ENCODE measurements at places on chromosomes 16 and 17.

GRCh38 chr16:47965439-47965838 lies 190.4 kb downstream of the ABCC12 start:
- DNase-seq, result no peak

DNA sequence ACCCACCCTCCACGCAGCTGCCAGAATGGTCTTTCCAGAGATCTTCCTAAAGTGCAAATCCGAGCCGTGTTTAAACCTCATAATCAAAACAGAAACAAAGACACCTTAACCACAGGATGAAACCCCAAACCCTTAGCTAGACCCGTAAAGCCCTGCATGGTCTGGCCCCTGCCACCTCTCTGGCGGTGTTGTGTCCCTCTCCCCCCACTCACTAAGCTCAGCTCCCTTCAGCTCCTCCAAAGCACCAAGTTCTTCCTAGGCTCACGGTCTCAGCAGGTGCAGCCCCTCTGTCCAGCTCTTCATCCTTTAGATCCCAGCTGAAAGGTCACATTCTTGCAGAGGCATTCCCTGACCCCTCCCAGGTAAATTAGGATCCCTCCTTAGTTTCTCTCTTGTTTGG lies 4.4 kb upstream of the NXPH3 start:
- DNase-seq, result no peak

- no peak for DNase-seq
Observed at GRCh38 chr16:30444231-30445148, 1.2 kb downstream of the SEPHS2 start.

DNA sequence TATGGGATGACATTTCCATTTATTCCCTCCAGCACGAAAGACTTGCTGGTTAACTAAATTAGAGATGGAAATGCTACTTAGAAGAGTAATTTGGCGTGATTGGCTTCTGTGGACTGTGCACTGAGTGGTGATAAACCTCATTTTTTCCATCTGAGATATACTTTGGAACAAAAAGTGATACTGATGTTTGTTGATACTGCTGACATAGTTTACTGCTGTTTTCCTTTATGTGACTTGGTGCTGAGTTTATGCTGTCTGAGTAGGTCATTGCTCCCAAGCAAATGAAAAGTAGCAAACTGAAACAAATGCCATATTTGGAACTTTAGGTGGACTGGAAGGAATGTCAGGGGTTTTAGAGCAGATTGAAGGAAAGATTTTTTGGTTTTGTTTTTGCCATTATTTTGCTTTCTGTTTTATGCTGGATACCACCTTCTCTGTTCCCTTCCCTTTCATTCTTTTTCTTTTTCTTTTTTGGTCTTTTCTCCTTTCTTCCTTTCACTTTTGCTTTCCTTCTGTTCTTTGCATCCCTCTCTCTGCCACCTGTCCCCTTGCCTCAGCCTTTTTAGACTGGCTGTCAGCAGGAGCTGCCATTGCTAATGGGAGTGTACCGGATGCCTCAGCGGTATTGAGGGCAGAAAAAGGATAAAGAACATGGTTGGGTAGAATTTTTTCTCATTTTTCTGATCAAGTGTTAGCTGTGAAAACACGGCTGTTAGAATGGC lies 41.8 kb downstream of the NUP93 start:
- no peak for DNase-seq

DNA sequence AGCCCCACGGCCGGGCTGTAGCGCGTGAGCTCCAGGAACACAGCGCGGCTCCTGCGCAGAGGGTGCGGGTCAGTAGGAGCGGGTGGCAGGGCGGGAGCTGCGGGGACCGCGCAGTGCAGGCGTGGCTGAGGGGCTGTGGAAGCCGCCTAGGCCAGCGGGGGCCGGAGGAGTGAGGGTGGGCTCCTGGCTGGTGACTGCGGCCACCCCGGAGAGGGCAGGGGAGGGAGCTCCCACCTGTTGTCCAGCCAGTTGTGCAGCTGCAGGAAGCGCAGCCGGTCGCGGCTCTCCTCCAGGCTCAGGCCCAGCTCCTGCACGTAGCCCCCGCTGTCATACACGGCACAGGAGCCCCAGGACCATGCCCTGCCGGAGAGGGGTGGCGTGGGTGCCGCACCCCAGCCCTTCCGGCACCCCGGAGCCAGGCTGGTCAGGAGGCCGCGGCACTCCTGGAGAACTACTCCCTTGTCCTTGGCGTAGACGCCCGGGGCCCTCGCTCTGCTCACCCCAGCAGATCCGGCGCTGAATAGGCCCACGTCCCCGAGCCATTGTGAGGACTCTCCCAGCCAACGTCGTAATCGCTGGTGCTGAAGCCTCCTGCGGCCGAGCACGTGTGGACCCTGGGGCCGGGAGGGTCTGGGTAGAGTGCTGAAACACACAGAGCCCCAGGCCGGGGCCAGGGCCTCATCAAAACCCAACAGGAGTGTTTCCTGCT lies 43.9 kb downstream of the TSC2 start:
- DNase-seq, result no peak

- no peak for DNase-seq
Observed at GRCh38 chr16:19785512-19786130, 67.5 kb downstream of the IQCK start.

- DNase-seq, result no peak
Observed at GRCh38 chr17:54860617-54861470, 39.8 kb upstream of the TOM1L1 start.

GRCh38 chr16:16090238-16090637 lies 133.1 kb downstream of the ABCC6 start:
- DNase-seq, result no peak

- DNase-seq, result no peak
Observed at GRCh38 chr17:51512220-51512907, 252.0 kb downstream of the UTP18 start.

- DNase-seq, result peak; percentile 80
Observed at GRCh38 chr17:44222112-44222869, 2.8 kb upstream of the UBTF start.

DNA sequence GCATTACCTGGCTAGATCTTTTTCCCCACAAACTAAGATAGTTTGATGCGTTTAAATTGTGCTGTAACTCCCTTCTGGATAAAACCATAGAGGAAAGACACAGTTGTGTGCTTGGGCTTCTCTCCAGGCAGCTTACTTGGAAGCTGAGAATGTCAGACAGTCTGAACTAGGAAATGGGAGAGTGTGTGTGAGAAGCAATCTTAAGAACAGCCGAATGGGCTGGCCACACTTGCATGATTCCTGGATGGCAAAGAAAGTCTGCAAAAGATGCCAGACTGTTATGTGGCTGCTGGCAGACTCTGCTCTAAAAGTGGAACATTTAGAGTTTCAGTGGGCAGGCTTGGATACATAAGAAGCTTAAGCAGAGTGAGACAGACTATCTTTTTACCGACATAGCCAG lies 384.3 kb upstream of the PSMD7 start:
- no peak for DNase-seq

DNA sequence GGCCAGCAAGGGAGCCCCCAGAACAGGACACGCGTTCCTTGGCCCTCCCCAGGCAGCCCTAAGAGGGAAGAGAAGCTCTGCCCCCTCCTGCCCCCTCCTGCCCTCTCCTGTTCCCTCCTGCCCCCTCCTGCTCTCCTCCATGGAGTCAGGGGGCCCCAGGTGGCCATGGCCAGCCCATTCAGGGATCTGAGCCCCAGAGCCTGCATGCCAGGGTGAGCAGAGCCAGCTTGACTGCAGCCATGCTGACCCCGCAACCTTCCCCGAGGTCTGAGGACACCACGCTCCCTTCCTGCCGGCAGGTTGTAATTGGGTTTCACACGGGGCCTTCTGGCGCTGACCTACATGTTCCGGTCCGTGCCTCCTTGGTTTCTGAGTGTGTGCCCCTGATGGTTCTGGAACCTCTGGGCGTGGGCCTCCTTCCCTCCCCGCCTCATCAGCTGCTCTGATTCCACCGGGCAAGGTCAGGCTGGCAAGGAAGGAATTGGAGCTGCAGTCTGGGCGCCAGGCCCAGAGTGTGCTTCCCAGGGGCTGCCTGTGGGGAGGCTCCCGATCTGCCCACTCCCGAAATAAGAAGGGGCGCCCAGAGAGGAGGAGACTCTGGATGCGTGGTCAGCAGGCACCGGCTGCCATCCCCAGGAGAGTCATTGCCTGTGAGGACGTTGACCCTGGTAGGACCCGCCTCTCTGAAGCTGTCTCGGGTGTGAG lies 23.7 kb upstream of the NPTX1 start:
- DNase-seq, result no peak

DNA sequence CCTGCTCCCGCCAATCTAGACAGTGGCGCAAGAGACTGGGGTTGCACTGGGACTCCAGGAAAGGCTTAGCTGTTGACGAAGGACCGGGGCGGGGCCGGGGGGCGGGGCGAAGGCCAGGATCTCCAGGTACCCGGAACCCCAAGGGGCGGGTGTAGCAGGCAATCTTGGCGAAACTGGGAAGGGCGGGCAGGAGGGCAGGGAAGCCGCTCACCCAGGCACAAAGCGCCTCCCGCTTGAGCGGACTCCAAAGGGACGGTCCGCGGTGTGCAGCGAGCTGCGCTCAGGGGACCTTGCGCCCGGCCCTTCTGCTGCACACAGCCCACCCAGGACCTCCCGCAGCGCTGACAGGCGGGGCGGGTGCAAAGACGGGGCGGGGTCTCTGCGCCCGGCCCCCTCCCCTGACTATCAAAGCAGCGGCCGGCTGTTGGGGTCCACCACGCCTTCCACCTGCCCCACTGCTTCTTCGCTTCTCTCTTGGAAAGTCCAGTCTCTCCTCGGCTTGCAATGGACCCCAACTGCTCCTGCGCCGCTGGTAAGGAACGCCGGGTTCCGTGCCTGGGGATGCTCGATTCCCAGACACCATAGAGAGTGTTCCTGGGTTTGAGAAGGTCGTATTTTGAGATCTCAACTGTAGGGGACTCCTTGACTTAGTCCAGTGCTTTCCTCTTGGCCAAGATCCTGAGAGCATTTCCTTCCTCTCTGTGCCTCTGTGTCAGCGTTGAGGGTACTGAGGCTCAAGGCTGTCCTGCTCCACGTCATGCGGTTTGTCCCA lies at the start of gene MT1F:
MT1F (plus strand) TSS at position 405 of the 772 bp plus-strand sequence; CDS start at position 505, 100 bp downstream.
- no peak for DNase-seq

- no peak for DNase-seq
Observed at GRCh38 chr16:51747329-51747728, 596.3 kb upstream of the SALL1 start.

DNA sequence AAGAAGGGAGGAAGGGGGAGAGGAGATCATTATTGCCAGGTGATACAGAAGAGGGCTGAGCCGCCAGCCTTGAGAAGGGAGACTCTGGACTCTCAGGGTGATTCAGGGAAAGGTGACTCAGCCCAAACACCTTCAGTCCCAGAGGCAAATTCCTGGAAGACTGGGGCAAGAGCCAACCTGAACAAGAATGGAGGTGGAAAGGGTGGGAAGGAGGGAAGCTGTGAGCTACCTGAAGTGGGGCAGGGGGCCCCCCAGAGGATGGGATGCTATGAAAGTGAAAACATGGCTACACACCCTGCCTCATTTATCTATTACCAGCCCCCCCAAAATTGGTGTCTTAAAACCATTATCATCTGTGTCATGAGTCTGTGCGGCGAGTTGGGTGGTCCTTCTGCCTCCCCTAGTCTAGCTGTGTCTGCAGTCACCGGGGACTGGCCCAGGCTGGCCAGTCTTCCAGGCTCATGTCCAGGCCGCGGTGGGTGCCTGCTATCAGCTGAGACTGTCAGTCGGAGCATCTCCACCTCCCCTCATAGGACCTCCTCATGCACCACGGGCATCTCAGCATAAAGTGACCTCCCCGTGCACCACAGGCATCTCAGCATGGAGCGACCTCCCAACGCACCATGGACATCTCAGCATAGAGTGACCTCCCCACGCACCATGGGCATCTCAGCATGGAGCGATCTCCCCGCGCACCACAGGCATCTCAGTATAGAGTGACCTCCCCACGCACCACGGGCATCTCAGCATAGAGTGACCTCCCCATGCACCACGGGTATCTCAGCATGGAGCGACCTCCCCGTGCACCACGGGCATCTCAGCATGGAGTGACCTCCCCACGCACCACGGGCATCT lies 3.2 kb upstream of the SLC47A2 start:
- DNase-seq, result no peak

DNA sequence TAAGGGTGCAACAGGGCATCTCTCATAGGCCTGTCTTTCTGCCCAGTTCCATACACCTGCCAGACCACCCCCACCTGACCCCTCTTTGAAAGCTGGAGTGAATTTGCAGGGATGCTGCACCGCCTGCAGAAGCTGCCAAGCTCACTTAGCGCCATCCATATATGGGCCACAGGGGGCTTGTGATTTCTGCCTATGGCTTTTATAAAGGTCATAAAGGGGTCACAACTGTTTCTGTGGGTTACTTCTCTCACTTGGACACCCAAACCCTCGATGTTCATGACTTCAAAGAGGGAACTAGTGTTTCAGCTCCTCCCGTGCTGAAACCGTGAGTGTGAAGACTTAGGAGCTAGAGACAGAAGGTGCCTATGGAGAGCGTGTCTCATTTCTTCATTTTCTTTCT lies 23.9 kb upstream of the MEAK7 start:
- DNase-seq, result no peak
